ENCODE measurements at places on chromosomes 2 and 18.

DNA sequence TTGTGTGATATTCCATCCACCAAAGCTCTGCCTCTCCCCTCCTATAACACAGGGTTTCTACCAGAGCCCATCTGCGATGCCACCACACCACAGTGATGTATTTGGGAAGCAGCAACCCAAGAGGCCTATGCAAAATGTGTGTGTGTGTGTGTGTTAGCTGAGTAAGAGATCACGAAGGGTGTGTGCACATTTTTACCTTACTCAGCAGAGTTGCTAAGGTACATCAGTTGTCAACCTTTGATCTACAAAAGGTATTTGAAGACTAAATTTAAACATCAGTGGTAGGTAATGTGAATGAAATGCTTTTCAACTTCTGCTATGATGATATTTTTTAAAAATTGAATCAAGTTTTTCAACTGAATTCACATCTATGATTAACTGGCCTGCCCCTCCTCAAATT, 227.6 kb downstream of the FBXO15 start:
- DNase-seq, result no peak

DNA sequence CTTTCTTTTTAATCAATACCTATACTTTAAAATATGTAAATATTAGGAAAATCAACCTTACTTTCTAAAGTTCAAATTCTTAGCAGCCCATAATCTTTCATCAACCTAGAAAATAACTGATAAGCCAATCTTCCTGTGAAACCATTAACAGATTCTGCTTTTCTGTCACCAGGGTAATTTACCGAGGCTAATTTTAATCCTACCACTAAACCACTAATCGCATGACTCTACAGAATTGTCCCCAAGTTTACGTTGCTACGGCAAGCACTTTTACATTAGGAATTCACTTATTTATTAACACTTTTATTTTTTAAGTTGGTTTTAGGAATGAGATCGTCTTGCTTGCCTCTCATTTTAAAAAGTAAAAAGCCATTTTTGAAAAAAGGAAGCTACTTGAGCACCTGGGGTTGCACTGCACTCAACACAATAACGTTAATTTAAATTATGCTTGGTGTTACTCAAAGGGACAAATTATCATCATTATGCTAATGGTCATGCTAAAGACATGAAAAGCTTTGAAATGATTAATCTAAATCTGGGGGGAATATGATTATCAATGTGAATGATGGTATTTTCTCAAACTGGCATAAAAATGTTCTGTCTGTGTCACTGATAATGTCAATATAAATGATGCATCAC, 10.2 kb downstream of the ZNF516 start:
- DNase-seq, result no peak

GRCh38 chr2:107259408-107260195, 373.6 kb upstream of the ST6GAL2 start:
- no peak for DNase-seq

DNA sequence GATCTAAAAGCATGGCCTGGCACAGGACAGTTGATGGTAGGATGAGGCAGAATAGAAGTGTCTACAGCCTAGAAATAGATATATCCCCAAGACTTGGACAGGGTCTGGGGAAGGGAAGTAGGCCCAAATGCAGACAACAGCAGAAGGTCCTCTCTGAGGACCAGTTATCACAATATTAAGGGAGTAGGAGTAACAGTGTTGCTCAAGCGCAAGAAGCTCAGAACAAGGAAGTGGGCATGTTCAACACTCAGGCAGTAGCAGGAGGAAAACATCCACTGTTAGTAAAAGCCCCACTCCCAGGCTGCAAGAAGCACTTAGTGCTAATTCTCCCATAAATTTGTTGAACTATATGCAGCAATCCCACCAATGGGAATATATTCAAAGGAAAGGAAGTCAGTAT, 314.7 kb downstream of the METTL4 start:
- DNase-seq, result no peak

- no peak for DNase-seq
These were observed 2.5 kb upstream of the CPO start for GRCh38 chr2:206936843-206937230.

DNA sequence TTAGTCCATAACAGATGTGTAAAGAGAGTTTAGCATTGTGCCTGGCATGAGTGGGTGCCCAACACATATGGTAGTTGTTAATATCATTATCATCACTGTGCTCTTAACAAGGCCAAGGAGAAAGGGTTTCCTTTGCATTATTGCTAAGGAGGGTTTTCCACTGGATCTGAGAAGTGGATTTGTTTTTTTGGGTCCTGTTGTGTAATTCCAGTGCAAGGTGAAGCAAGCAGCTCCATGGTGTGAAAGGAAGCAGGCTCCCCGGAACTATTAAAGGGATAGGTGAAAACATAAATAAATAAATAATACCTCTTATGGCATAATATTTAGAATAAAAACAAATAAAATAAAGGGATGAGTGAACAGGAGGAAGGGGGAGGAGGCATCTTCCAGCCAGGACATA, 65.3 kb downstream of the MTCL1 start:
- no peak for DNase-seq

DNA sequence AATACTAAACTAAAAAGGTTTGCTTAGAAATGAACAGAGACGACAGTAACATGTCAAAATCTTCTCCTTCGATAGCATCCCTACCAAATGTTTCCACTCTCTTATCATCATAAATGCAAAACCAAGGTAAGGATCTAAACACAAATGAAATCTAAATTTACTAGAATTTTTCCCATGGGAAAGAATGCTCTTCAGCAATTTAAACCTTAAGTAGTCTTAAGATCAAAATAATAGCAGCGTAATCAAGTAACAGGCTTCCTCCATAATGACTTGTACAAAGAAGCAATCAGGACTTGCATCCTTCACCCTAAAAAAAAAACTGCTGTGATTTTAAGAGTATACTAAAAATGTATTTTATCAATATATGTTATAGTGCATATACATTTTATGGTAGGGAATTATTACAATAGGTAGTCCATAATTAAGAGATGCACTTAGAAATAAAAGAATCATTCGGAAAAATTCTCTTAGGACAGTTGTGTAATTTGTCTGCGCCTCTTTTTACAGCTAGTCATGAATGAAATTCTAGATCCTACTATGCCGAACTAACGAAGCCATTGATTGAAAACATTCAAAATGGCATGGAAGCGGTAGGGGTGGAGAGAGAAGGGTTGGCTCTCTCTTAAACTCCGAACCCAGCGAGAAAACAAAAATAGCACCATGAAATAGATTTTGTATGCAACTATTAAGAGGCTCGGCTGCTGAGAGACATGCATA, 1.3 kb downstream of the PGAP1 start:
- no peak for DNase-seq

GRCh38 chr2:74179063-74179865, 585 bp upstream of the MOB1A start:
- no peak for DNase-seq

- peak; percentile 97 for DNase-seq
These were observed 1.9 kb upstream of the SYT4 start for GRCh38 chr18:43279015-43279744.

GRCh38 chr18:13735681-13736080, 9.2 kb downstream of the RNMT start:
- no peak for DNase-seq

DNA sequence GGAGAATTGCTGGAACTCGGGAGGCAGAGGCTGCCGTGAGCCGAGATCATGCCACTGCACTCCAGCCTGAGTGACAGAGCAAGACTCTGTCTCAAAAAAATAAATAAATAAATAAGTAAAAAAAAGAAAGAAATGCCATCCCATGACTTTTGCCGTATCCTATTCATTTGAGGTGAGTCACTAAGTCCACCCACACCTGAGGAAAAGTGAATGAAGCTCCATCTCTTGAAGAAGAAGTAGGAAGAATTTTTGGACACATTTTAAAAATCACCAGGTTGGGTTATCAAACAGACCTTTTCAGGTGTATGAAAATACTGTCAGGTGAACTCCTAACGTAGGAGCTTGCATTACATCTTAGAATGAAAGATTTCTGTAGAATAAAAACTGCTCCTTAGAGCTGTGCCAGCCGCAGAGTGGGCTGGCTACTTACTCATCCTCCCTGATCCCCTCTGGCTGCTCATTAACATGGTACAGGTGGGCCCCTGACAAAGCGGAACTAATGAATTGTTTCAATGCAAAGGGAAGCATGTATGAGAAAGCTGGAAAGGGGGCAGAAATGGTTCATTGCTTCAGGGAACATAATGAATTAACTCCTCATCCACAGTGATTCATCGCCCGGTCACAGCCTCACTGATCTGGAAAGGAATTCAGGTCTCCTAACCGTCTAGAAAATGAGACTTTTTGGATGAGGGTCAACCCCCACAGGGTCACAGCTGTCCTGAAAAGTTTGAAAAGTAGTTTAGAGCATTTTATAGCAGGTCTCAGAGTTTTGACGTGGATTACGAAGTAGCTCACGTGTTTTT, 191.4 kb downstream of the SPP2 start:
- no peak for DNase-seq

DNA sequence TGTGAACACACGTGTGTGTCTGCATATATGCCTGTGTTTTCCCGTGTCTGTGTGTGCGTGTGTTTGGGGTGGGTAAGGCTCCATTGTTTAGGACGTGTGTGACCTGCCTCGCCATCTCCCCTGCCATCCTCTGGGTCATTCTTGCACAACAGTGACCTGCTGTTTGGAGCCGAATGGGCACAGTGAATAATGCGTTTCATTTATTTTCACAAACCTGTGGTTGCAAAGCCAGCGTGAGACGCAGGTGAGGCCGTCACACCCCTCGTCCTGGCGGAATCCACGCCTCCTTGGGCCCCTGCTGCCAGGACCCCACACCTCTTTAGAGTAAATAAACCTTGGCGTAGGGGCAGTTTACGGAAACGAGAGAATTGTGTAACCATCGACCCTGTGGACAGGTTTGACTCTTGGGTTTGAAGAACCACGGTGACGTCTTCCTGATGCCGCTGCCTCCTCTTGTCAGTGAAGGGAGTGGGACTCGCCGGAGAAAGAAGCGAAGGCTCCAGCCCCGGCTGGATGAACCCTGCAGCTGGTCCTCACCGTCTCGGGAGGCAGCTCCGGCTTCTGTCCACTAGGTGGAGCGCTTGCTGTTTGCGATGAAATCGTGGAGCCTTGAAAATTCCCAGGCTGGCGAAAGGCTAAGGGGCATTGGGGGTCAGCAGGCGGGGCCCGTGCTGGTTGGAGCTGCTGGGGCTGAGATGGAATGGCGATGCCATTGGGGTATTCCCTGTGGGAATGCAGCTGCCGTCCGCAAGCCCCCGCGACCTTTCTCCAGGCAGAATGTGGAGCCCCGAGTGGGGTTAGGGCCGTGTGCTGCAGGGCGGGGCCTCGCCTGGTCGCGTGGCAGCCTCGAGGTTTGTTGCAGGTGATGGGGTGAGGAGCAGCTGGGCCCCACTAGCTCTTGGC, 81.1 kb downstream of the RTP5 start:
- DNase-seq, result peak; percentile 55

DNA sequence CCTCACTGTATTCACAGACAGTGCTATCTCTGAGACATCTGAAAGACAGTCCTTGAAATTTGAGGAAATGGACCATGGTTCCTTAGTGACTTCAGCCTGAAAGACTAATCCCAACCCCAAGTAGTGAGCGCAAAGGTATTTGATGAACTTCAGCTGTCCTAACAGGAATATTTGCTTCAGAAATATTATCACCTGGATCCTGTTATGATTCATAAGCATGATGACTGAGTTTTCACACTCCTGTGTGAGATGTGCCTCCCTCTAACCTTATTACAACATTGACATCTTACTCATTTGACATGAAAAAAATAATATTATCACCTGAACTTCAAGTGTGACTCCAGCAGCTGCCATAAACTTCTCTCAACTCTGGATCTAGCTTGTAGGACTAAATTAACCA, 11.6 kb upstream of the MRPL19 start:
- no peak for DNase-seq

DNA sequence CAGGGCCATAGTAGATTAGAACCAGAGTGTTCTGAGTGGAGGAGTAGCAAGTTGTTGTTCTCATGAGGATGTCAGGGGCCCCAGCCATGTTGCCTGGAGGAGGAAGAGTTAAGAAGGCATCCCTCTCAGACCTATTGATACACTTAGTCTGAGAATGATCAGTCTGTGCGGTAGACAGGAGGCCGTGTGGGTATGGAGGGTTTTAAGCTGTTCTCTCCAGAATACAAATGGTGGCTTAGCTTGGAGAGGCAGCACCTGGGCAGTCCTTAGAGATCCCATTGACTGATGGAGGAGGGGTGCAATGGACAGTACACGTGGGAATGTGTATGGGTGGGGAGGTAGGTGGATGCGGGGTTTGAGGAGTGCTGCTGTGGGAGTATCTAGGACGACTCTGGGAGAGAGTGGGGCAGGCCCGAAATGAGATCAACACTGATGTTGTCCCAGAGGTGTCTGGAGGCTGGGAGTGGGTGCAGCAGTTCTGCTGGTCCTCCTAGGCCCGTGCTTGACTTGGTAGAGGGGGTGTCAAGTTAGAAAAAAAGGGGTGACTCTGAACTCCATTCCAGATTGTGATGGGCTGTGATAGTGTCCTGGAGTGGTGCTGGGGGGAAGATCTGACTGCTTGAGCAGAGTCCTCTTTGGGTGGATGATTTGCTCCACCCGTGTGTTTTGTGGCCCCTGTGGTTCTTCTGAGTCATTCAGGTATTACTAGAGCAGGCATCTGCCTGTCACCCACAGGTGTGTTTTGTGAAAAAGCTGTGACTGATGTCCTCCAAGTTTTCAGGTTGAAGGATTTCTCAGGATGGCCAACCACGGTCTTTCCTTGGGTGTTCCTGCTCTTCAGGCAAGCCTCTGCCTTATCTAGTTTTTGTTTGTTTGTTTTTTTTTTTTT, 44.7 kb downstream of the C2orf42 start:
- DNase-seq, result no peak

- DNase-seq, result no peak
These were observed 45.8 kb downstream of the MYCN start for GRCh38 chr2:15986068-15986560.

GRCh38 chr2:67215214-67216055, 181.7 kb upstream of the ETAA1 start:
- no peak for DNase-seq

GRCh38 chr2:53036196-53036595, 731.4 kb upstream of the CHAC2 start:
- no peak for DNase-seq

GRCh38 chr2:216519154-216519762, 20.6 kb downstream of the RPL37A start:
- DNase-seq, result peak; percentile 73

GRCh38 chr2:179265082-179265510, 464 bp upstream of the SESTD1 start:
- no peak for DNase-seq

GRCh38 chr2:235766278-235766677, 272.4 kb downstream of the AGAP1 start:
- peak; percentile 77 for DNase-seq

DNA sequence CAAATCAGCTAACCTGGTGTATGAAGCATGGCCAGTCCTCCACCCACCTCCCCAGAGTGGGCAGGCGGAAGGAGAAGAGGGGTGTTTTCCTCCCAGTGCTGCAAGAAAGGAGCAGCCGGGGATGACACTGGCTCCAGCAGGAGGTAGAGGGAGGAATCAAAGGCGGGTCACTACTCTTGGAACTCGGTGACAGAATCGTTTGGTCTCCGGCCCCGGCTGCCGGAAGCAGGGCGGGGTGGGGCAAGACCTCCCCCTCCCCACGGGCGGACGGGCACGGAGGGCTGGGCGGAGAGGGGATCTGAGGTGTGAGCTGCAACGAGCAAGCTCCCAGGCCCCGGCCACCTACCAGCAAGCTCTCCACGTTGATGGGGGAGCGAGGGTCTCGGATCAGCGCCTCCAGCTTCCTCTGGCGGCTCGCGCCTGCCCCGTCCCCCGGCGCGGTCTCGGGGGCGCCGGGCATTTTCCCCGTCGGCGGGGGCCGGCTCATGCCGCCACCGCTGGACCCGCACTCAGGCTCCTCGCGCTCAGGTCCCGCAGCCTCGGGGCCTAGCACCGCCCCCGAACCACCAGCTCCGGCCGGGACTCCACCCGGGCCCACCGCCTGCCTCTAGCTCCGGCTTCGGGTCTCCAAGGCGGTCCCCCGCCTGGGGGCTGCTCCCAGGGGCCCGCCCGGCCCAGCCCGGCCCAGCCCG, 640 bp downstream of the ROCK2 start:
- peak; percentile 16 for DNase-seq
